ENCODE measurements at places on chromosomes 13 and 19.

DNA sequence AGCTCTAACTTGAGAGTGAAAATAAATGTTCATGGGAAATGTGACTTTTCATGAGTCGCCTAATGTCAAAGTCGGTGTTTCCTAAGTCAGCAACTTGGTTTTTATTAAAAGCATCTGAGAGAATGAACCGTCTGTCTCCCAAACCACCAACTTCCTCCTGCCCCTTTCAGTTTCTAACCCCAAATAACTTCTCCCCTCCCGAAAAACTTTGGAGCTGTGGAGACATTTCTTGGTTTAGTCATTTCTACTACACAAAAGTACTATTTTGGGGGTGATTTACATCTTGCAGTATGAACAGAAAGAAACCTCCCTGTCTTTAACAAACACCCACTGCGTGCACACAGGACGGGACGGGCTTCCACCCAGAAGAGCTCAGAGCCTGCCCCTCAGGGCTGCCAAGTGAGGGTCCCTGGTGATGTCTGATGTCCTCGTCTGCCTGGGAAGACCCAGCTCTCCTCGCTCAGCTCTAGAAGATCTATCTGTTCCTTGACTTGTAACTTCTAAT, 65.0 kb downstream of the RASA3 start:
- DNase-seq: no peak

DNA sequence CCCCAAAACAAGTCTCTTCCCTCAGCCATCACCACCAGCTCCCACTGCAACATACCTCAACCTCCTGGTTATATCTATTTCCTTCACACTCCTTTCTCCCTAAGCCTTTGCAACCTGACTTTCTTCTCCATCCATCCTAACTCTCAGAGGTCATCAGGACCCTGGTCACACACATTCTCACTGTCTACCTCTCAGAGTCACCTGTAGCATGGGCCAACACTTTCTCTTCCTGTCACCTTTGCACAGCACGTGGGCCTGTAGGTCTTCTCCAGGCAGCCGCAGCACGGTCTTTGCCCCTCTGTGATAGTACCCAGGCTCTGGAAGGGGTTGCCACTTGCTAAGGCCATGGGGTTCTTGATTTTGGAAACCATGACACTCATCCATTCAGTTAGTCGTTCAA, 921.1 kb downstream of the UQCRFS1 start:
- no peak for DNase-seq

- DNase-seq: no peak
These were observed 11.9 kb downstream of the CC2D1A start for GRCh38 chr19:13917888-13918406.

DNA sequence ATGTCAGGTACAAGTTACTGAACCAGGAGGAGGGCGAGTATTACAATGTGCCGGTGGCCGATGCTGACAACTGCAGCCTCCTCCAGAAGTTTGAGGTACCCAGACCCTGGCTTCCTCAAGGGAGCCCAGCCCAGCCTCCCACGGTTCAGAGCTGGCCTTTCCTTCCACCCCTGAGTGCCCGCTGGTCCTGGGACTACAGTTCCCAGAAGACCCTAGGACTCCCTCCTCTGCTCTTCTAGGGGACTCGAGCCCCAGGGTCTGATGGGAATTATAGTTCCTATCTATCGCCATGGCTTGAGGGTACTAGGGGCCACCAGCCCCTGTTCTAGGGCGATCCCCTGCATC, 11.0 kb downstream of the PRKCG start:
- DNase-seq: no peak

GRCh38 chr19:3392480-3392879, 26.1 kb downstream of the NFIC start:
- no peak for DNase-seq

GRCh38 chr13:26526702-26527216, 30.7 kb upstream of the WASF3 start:
- DNase-seq: no peak

DNA sequence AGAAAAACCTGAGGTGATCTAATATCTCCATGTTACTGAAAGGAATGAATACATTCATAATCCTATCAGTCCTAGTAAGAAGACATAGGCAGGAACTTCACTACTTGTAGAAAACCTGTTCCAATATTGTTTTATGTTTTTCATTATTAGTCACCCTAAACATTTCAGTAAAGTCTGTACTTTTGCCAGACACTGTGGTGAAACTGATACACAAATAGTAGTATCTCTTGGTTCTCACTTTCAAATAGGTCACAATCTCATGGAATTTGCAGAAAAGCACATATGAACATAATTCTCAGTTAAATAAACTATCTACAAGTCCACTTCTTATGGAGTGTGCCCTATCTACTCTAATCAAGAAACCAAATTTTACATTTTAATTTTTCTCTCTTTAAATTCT, 88.3 kb upstream of the PCDH9 start:
- DNase-seq: no peak

- DNase-seq: no peak
These were observed 203.2 kb downstream of the FGF14 start for GRCh38 chr13:102198418-102199311.

- DNase-seq: no peak
These were observed 1.1 kb upstream of the LSR start for GRCh38 chr19:35247526-35248309.

- no peak for DNase-seq
These were observed 104.5 kb upstream of the DIAPH3 start for GRCh38 chr13:60268203-60268555.

GRCh38 chr13:43356567-43356966, 333.2 kb downstream of the DNAJC15 start:
- no peak for DNase-seq
